ENCODE measurements at places on chromosomes 16 and 17. TPM values are rescaled to one million over a fixed set of nuclear protein-coding genes. Genes with fewer than 3 reads are reported as not detected.

DNA sequence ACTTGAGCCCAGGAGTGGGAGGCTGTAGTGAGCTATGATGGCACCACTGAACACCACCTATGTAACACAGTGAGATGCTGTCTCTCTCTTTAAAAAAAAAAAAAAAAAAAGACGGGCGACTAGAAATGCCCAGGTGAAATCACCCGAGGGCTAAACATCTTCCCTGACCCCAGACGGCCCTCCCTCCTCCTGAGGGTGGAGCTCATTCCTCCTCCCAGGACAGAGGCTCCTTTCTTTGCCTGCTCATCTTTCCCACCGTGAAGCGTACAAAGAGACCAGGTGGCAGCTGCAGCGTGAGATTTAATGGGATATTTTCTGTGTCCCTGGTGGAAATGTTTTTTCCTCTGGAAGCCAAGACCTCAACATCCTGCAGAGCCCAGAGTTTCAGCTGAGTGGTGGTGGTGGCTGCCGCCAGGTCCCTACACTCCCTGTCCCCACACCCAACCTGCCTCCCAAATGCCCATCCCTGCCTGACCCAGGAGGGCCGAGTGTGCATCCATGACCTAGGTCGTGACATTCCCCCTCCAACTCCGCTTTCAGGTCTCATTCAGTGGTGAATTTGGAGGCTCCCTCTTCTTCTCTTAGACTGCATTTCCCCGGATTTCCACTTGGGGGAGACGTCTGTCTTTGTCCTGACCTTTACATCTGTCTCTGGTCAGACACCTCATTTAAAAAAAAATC lies 14.4 kb upstream of the GPRC5B start:
- DNase-seq: no peak

GRCh38 chr16:22787466-22788192 lies 26.3 kb upstream of the HS3ST2 start:
- no peak for DNase-seq

Gene TVP23B
- 20.1 TPM for total RNA-seq

GRCh38 chr16:17076818-17077498 lies 393.8 kb downstream of the XYLT1 start:
- DNase-seq: no peak

Gene CCT6B
- total RNA-seq: 2.7 TPM

GRCh38 chr17:1943436-1943831 lies 81.7 kb downstream of the RTN4RL1 start:
- no peak for DNase-seq

DNA sequence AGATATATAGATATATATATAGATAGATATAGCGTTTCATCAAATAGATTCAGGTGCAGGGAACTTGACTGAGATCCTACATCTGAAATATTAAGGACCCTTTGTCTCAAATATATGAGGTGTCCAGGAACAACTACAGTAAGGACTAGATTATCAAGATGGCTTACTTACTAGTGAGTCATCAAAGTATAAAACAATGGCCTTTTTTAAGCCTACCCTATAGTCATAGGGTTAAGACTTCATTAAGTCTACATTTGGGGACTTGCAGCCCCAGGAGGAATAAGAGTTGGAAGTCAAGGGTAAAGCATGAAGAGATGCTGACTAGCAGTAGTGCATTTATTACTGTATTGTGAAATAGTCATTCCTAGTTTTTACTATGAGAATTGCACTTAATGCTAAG lies 1023.4 kb downstream of the CDH11 start:
- DNase-seq: no peak

Gene CTF1
- total RNA-seq: 0.30 TPM

DNA sequence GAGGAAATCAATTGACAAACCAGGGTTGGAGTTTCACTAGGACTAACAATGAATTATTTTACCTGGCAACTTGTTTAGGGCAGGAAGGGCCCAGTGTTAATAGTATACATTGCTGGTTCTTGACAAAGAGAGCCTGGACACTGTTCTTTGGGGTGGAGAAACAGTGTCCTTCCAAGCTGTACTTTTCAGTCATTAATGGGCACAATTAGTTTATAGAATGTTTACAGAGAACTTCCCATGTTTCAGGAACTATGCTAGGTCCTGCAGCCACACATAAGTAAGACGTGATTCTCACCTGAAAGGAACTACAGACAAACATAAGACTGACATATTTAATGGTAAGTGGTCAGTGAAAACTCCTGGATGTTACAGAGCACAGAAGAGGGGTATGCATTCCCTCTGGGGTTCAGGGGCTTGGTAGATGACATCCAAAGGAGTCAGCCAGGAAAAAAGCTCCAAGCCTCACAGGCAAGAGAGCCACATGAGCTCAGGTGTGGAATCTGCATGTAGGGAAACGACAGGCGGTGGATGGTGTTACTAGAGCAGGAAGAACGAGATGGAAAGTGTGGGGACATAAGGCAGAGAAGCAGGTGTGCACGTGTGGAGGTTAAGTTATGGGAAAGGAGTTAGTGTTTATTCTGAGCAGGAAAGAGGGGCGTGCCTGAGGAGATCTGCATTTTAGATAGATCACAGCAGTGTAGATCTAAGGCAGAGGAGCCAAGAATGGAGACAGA lies 3.8 kb upstream of the DYNLL2 start:
- no peak for DNase-seq

Gene TBX2
- not detected for total RNA-seq

Gene DPEP2
- total RNA-seq: 52.4 TPM

Data from CD4-positive, CD25-positive, alpha-beta regulatory T cell (primary cell).